ENCODE measurements at places on chromosomes 7 and 10. TPM values are rescaled to one million over a fixed set of nuclear protein-coding genes. Genes with fewer than 3 reads are reported as not detected.

The C10orf105 gene
- total RNA-seq: 0.52 TPM

The VSTM2A gene
- not detected for total RNA-seq

The C10orf95 gene
- total RNA-seq: 3.1 TPM

The DOCK1 gene
- total RNA-seq: 46.4 TPM

The GDF2 gene
- not detected for total RNA-seq

The PDGFA gene
- total RNA-seq: 57.1 TPM

The STK31 gene
- 1.1 TPM for total RNA-seq

The GJC3 gene
- total RNA-seq: not detected

All from upper lobe of right lung (tissue), 1 donor.